ENCODE measurements at places on chromosomes 7 and 10.
A peak's percentile ranks its signal among the peaks of the same experiment; 100 is the strongest.

GRCh38 chr7:12570168-12570533 is 369 bp upstream of the SCIN start:
- DNase-seq: no peak

DNA sequence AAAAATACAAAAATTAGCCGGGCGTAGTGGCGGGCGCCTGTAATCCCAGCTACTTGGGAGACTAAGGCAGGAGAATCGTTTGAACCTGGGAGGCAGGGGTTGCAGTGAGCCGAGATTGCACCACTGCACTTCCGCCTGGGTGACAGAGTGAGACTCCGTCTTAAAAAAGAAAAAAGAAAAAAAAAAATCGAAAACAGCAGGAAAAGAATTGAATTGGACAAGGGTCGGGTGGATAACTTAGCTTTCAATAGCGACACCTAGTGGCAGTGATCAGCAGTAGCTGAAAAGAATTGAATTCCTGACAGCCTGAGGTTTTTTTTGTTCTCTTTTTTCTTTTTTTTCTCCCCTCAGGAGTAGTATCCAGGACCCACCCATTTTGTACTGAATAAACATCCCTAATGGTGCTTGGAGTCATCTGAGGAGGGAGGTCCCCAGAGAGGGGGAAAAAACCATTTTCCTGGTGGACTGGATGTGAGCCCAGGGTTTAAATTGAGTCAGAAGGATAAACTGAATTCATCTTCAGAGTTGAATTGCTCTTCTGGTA is 55.1 kb downstream of the CYCS start:
- peak; percentile 39 for DNase-seq

GRCh38 chr7:83161899-83162401 is 734 bp downstream of the PCLO start:
- no peak for DNase-seq

GRCh38 chr10:51488766-51489408 is 210.5 kb downstream of the CSTF2T start:
- DNase-seq: no peak

- no peak for DNase-seq
Observed at GRCh38 chr7:84950836-84951235, 236.0 kb downstream of the SEMA3D start.

DNA sequence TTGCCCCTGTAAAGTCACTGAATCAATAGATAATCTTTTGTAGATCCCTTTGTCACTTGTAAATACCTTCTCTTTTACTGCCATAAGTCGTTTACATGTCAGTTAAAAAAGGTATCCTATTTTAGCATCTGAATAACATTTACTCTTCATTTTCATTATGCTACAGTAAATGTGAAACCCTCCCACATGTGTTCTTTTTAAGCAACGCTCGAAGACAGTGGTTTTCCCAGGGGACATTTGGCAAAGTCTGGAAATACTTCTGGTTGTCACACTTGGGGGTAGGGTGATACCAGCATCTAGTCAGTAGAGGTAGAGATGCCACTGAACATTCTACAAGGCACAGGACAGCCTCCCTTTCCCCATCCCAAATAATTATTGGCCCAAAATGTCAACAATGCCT is 23.7 kb downstream of the ATAD1 start:
- DNase-seq: peak; percentile 41

- DNase-seq: no peak
Observed at GRCh38 chr10:1315178-1315577, 259.0 kb downstream of the WDR37 start.

GRCh38 chr10:6888434-6888833 is 308.4 kb upstream of the PRKCQ start:
- DNase-seq: no peak

GRCh38 chr7:74149603-74150002 is 24.6 kb upstream of the EIF4H start:
- no peak for DNase-seq

DNA sequence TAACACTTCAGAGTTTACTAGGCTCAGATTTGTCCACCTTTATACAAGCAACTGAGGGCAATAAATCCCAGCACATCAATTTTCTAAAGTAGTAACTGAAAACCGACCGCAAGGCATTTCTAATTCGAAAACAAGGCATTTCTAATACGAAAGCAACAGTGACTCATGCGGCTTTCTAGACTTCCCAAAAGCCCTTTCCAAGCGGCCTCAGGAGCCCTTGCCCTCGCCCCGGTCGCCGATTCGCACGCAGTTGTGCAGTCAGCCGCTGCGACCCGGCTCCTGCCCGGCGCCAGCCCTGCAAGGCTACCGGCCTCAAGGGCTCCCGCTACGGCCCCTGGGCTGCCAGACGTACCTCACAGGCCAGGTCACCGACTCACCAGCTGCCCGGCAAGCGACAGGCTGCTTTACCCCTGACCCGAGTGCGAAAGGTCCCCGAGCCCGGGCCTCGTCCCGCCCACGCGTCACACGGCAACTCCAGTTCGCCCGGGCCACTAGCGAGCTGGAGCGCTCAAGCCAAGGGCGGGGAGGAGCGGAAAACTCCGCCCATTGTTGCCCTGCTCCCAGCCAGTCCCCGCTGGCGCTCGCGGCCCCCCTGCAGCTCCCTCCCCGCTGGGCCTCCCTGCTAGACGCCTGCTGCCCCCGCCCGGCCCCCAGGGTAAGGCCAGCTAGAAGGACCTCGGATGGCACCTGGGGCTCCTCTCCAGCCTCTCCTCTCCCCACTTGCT is 7.3 kb downstream of the NCOA4 start:
- peak; percentile 65 for DNase-seq

- DNase-seq: no peak
Observed at GRCh38 chr7:11758627-11759111, 73.3 kb downstream of the THSD7A start.

DNA sequence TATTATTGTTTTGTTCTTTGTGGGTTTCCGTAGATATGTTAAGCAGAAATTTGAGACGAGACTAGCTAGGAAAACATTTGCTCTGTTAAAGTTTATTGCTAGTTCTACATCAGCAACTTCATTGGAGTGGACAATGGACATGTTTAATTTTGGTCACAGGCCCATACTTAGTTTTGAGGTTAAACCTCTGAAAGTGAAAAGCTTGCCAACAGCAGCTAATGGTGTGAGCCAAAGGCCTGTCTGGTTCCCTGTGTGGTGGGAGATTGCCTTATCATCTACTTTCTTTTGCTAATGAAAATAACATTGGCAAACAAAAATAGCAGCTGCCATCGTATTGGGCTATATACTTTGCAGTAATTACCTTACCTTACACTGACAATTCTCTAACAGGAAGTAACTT is 388.4 kb upstream of the FZD8 start:
- no peak for DNase-seq

DNA sequence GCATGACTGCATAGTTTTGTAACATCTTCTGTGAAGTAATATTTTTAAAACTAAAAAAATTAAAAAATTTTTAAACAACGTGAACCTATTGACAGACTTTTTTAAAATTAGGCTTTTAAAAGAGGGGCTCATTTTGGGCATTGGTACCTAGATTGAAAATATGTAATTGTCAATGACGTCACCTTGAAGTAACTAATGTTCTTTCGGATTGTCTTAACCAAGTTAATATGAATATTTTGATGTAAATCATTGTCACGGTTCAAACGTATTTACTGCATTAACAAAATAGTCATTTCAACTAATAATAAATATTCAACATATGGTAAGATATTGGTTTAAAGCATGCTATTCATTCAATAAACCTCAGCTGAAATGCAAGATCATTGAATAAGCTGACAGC is 719.8 kb downstream of the ANKRD7 start:
- DNase-seq: no peak

DNA sequence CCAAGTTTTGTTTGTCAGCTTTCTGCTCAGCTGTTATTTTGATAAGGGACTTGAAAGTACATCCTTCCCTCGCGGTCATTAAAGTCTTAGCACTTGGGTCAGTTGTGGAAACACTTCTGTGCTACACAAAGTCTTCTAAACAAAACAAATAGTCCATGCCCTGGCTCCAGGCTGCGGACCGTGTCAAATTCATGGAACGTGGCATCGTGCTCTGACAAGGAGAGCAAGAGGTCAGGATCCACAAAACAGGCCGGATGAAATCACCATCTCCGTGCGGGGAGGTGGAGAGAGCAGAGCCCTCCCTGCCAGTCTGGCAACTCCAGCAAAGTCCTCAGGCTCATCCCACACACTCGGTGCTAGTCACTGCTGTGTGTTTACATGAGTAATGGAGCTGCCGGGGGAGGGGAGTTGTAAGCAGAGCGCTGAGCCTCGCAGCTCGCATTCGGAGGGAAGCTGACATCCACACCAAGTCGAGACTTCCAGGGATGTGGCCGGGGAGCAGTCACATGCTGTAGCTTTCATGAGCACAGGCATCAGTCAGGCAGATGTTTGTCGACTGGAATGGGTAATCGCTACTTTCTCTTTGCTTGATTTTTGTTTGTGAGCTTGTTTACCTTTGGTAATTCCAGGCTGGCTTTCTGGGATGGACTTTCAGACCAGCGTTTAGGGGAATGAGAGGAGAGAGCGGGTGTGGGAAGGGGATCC is 147.6 kb downstream of the ARID5B start:
- no peak for DNase-seq

- no peak for DNase-seq
Observed at GRCh38 chr10:5292196-5292735, 72.5 kb upstream of the UCN3 start.

DNA sequence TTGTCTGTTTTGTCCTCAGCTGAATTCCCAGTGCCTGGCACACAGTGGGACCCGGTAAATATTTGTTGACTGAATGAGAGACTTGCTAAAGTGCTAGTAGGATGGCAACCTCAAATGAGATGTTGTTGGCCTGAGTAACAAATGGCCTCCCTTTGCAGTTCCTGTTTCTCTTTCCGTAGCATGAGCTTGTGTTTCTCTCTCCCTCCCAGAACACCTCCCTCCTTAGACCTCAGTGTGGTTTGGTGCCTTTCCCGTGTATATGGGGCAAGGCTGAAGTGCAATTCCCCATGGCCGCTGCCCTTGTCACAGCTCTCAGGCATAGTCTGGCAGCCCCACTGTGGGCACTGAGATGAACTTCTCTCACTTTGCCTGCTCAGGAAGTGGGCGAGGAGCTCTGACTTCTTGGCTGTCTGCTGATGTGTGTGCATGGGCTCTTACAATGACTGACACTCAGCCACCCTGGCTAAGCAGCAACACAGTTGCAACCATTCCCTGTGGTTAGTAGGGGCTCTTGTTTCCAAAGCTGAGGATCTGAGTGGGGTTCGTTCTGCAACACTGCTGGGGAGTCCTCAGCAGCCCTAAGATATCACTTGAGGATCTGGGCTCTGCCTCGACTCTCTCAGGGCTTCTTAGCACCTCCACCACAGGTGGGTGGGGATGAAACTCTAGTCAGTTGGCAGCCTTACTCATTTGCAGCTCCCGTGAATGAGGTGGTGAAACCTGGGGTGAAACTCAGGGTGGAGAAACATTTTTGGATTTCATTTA is 136.1 kb downstream of the ICA1 start:
- DNase-seq: peak; percentile 82

- no peak for DNase-seq
Observed at GRCh38 chr10:114957122-114957521, 19.1 kb downstream of the TRUB1 start.

- no peak for DNase-seq
Observed at GRCh38 chr7:20235288-20235687, 18.1 kb upstream of the MACC1 start.

DNA sequence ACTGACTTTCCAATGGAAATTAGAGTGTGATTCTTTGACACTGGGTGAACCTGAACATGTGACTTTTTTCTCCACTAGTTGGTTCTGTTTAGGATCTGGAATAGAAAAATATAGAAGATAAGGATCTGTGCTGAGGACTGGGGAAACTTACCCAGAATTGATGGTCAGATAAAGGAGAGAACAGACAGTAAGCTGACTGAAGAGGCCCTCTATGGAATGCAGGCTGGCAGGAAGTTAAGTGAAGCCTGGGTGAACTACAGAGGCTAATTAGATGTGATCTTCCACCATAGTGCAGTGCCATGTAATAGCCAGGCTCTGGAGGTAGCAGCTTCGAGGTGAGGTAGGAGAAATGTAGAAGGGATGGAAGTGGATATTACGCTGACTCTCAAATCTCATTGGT is 455.3 kb downstream of the PLXDC2 start:
- DNase-seq: no peak

DNA sequence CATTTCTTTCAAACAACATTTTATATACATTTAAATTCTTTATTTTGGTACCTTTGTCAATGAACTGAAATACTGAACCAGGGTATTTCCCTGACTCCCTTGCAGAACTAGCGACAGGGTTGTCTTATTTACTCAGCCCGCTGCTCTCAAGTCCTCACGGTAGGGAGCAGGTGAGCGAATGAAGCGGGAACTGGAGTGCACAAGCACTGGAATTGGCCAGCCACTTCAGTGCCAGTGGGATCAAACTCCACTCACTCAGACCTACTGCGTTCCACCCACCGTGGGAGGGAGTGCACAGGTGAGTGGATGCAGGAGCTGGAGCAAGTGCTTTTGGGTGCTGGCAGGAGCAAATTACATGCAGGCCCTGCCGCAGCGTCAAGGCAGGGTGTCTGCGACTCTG is 28.1 kb upstream of the NEUROD6 start:
- no peak for DNase-seq

DNA sequence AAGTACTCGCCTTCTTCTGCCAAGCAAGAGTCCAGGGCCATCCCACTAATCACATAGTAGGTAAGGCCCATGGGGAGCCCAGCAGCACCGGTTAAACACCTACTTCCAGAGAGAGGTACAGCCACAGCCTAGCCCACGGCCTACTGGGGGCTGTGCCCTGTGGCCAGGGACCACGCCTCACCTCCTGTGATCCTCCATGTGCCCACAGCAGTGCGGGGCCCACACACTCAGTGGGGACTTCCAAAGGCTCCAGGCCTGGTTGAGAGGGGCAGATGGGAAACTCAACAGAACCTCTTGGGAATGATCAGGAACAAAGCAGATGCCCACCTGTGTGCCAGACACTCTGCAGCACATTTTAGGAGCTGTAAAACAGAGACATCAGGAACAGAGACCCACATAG is 19.7 kb downstream of the AFAP1L2 start:
- no peak for DNase-seq

- DNase-seq: no peak
Observed at GRCh38 chr10:1048349-1048731, 579 bp downstream of the IDI1 start.

DNA sequence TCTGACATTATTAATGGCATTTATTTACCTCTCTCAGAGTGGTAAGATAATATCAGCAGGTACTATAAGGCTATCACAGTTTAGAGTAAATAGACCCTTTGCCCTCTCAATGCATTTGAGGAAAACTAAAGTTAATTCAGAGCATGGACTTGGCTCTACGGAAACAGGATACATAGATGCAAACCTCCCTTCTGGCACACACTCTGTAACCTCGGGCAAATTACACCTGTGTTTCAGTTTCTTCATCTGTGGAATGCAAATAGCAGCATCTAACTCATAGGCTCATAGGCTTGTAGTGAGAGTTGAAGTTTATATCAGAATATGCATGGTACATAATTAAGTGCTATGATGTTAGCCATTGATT is 5.6 kb downstream of the RAPGEF5 start:
- peak; percentile 55 for DNase-seq

GRCh38 chr10:66782776-66783175 is 143.1 kb upstream of the LRRTM3 start:
- DNase-seq: no peak

DNA sequence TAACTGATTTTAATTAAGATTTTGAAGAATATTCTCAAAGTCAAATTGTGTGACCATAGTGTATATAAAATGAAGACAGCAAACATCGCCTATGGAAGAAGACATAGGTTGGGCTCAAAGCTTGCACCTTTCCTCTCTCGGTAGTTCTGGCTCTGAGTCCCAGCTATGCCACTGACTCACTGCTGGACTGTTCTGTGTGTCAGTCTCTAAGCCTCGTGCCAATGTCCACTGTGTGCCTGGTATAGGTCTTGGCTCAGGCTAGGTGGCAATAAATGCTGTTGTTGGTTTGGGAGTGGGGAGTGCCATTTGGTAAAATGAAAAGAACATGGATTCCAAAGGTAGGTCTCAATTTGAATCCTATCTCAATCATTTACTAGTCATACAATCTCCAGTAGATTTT is 137.5 kb upstream of the RHEB start:
- no peak for DNase-seq
